ENCODE measurements at places on chromosomes 6 and 20.

GRCh38 chr6:44010411-44011349, 116.6 kb downstream of the MRPL14 start:
- no peak for DNase-seq

DNA sequence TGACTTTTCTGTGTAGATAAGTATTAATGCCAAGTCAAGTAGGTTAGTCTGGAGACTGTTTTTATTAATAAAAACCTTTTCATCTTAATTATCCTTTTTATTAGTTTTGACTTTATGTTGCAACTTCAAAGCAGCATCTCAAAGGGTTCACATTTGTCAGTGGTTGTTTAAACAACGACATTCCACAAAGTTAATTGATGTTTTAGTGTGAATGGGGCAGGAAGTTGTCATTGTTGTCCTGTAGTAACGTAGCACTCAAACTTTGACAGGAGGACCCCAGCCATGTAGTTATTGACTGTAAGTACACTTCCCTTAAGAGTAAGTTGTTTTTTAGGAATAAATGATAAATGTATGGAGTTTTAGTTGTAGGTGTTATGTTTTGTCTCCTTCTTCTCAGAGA, 11.3 kb downstream of the SLC16A10 start:
- no peak for DNase-seq

DNA sequence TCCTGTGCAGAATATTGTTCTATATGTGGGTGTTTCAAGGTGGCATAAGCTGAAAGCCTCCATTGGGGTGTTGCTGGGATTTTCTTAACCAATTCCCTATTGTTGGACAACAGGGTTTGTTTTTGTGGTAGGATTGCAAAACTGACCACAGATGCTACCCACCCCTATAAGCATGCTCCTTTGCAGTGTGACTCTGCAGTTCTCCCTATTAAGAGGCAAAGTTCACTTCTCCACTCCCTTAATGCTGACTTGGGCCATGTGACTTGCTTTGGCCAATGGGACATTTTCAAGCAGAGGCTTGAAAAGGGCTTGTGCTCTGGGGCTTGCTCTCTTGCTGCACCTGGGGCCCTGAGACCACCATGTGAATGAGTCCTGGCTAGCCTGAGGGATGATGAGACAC, 8.5 kb upstream of the ANGPT4 start:
- DNase-seq, result no peak

- DNase-seq, result no peak
Measured at GRCh38 chr6:168660400-168660945, 219.5 kb downstream of the SMOC2 start.

DNA sequence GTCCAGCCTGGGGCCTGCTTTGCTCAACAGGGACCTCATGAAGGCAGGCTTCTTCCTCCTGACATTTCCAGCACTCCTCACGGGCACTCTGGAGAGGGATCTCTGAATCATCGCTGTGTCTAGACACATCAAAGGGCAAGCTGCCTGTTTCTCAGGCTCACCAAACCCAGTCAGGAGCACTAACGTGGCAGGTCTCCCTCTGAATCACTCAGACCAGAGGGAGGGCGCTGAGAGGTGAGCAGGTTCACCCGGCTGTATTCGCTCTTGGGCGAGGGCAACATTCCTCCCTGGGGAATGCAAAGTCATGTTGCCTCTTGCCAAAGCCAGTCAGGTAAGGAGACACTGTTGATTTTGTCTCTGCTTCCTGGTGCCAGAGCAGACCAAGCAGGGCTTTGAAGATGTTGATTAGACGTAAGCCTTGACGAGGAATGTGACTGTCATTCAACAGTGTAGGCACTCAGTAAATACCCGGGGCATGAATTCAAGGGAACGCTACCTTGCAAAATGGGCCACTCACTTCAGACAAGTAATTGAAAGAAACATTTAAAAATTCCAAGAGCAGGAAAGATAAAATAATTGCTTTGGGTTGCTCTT, 50.1 kb downstream of the CYP24A1 start:
- no peak for DNase-seq
